Ovary (tissue), 10 donors: ENCODE measurements at places on chromosomes 3 and 15. TPM values are rescaled to one million over a fixed set of nuclear protein-coding genes. Genes with fewer than 3 reads are reported as not detected.
A peak's percentile ranks its signal among the peaks of the same experiment; 100 is the strongest.

GRK7 gene
- not detected for total RNA-seq

CLSTN2 gene
- 263 TPM for total RNA-seq

GRCh38 chr3:66713921-66714320 lies 213.1 kb upstream of the LRIG1 start:
- no peak for DNase-seq

DNA sequence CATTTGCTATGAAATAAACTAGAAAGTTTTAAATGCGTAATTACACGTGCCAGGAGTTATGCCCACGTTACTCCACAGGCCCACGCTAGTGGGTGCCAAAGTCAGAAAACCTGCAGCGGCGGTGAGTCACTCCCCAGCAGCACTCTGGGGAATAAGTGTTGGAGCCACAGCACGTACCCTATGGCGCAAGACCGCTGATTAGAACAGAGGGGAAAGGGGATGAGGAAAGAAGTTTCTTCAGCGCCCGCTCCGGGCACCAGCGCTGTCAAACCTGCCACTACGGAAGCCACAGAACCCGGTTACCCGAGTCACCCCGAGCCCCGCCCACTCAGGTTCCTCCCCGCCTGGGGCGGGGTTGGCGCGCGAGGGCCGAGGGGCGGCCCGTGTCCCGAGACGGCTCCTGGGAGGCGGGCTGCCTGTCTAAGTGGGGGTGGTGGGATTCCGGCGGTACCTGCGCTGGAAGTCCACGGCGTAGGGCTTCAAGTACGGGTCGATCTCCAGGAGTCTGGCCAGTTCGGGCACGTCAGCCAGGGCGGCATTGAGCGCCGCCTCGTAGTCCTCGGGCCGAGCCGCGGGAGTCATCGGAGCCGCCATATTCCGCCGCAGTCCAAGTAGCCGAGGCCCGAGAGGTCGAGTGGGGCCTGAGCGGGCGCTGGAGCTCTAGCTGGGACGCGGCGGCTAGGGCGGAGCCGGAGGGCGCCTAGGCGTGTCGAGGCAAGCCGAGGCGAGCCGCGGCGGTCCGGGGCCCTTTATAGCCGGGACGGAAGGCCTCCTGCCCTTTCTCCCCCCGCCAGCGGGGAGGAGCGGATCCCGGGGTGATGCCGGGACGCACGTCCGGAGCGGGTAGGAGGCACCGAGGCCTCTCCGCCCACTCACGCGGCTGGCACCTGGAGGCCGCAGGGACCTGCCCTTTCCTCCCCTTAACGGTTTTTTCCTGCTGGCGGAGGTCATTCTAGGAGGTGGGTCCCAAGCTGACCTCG lies at the start of gene GBE1:
TSS of gene GBE1 (minus strand) at position 722 of the 980 bp plus-strand sequence. CDS start at position 594, 128 bp downstream.
- DNase-seq: peak; percentile 88

- no peak for DNase-seq
Measured at GRCh38 chr3:9817436-9817835, 7.4 kb downstream of the TTLL3 start.

GRCh38 chr3:27632431-27633223 lies 89.5 kb downstream of the EOMES start:
- DNase-seq: peak; percentile 52

DNA sequence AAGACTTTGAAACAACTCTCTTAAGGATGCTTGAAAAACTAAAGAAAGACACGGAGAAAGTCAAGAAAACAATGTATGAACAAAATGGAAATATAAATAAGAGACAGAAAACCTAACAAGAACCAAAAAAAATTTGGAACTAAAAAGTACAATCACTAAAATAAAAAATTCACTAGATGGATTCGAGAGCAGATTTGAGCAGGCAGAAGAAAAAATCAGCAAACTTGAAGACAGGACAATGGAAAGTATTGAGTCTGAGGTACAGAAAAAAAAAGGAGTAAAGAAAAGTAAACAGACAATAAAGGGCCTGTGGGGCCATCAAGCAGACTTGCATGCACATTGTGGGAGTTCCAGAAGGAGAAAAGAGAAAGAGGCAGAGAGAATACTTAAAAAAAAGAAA lies 13.4 kb upstream of the CDAN1 start:
- DNase-seq: no peak
